Suppressor macrophage treated with lipopolysaccharide for 1 hour (primary cell): ENCODE measurements at places on chromosomes 7 and 10.

- DNase-seq = no peak
Measured at GRCh38 chr10:79360499-79361342, 13.5 kb downstream of the PPIF start.

GRCh38 chr10:11936389-11937152 lies 106.0 kb downstream of the UPF2 start:
- DNase-seq = no peak

- no peak for DNase-seq
Measured at GRCh38 chr10:43083764-43084163, 6.9 kb downstream of the RET start.

GRCh38 chr7:1747004-1747801 lies 77.1 kb downstream of the ELFN1 start:
- no peak for DNase-seq

- DNase-seq = no peak
Measured at GRCh38 chr10:30466445-30466844, 32.5 kb downstream of the MAP3K8 start.

DNA sequence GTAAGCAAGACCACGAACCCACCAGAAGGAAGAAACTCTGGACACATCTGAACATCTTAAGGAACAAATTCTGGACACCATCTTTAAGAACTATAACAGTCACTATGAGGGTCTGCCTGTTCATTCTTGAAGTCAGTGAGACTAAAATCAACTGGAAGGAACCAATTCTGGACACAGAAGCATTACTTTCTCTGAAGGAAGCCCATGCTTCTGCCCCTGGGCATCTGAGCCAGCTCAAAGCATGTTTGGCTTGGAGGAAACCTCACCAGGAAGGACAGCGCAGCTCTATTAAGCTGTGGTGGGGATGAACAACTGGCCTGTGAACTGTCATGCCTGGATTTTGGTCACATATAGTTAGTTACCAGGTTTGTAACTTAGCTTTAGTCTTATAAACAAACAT lies 132.4 kb upstream of the GDF10 start:
- no peak for DNase-seq

DNA sequence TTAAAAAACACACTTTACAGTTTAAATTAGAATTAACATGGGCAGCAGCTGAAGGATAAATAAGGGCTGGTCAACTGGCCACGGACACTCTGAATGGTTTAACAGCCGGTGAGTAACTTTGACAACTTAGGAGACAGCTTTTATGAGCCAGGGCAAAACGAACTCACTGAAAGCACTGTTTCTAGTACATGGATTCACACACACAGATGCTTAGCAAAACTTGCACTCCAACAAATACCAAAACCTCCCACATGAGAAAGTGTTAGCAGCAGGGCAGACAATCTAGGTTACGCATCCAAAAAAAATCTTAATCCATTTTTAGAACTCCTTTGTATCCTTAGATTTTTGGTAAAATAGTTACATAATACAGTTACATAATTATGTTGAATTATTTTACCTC lies 486.4 kb downstream of the PHTF2 start:
- no peak for DNase-seq

DNA sequence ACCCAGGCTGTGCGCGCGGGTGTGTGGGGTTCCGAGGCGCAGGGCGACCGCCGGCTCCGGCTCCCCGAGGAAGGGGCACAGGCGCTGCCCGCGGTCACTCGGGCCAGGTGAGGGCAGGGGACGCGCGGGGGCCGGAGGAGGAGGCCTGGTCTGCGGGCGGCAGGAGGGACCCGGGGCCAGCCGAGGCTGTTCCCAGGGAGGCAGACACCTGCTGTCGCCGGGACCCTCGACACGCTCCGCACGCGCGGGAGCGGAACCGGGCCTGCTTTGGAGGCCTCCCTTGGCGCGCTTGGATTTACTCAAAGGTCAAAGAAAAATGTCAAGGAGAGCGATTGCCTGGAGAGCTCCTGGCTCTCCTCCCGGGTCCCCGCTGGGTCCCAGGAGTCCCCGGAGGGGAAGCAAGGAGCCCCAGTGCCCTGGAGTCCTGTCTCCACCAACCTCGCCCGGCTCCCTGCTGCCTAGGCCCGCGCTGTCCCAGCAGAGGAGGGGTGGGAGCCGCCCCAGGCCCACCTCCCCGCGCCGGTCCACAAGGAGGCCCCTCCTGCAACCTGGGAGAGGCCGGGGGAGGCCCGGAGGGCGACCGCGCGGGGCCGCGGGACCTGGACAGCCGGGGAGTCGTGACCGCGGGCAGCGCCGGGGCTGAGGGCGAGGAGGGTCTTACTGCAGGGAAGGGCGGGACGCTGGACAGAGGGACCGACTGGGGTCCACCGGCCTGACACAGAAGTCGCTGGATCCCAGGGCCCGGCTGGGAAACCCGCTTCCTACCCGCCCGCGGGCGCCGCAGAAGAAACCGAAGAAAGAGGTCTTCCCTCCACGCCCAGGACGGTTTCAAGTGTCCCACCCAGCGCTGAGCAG lies 348.9 kb downstream of the DNAJB6 start:
- DNase-seq = no peak

DNA sequence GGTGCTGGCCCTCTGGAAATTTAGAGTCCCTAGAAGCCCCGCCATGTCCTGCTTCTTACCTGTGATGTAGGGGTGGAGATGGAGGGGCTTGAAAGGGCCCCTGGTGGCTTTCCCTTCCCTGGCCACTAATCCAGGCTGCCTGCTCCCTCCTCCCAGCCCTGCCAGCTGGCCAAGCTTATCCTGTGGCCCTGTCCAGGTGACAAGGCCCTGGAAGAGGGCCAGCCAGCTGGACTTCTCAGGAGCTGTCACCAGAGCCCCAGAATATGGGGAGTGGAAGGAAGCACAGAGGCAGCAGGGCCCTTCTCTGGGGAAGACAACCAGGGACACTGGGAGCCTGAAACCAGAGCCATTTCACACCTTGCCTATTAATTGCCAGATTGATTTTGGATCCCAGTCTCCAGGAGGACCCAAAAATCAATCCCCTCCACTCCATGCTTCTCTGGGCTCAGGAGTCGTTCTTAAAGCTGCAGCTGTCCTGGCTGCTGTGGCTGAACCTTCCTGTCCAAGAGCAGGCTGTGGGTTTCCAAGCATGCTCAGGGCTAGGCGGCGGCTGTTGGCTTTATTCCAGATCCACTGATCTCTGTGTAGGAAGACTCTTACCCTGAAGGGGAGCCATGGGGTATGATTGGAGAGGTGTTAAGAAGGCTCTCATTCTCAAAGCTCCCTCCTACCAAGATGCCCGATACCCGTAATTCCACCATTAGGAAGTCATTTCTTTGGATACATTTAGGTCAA lies 52.6 kb upstream of the PCBD1 start:
- no peak for DNase-seq

- DNase-seq = no peak
Measured at GRCh38 chr7:28747404-28747803, 210.7 kb downstream of the TRIL start.

GRCh38 chr7:87046456-87046855 lies 13.0 kb downstream of the ELAPOR2 start:
- no peak for DNase-seq

- DNase-seq = no peak
Measured at GRCh38 chr10:3255075-3255474, 82.5 kb upstream of the PITRM1 start.

GRCh38 chr10:58086144-58086762 lies 181.4 kb downstream of the IPMK start:
- DNase-seq = no peak

- DNase-seq = no peak
Measured at GRCh38 chr10:44990302-44990655, 10.4 kb upstream of the ZNF22 start.
